ENCODE measurements at places on chromosomes 6 and 20.

- DNase-seq = no peak
These were observed 6.4 kb downstream of the CD109 start for GRCh38 chr6:73702444-73702843.

DNA sequence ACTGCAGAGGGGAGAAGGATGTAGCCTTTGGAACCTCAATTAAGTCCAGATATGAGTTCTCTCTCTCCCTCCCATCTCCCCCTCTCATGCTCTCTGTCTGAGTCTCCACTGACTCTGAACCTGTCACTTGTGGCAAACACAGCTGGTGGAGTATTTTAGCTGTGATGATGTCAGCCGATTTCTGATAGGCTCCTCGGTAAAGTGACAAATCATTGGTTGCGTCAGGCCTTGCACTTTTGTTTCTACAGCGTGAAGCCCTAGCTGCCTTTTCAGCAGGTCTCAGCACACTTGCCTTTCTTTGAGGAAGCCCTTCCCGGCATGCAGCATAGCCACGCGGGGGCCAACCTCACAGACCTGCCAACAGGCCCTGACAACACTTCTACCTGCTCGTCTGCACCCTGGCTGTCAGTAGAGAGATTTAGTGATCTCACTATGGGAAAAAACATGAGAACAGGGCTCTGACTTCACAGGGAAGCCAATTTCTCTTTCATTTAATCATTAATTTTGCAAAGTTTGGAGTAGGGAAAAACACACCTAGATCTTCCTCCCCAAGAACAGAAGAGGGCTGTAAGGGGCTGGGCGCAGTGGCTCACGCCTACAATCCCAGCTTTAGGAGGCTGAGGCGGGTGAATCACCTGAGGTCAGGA, 84.4 kb downstream of the GMPR start:
- DNase-seq = peak; percentile 84

DNA sequence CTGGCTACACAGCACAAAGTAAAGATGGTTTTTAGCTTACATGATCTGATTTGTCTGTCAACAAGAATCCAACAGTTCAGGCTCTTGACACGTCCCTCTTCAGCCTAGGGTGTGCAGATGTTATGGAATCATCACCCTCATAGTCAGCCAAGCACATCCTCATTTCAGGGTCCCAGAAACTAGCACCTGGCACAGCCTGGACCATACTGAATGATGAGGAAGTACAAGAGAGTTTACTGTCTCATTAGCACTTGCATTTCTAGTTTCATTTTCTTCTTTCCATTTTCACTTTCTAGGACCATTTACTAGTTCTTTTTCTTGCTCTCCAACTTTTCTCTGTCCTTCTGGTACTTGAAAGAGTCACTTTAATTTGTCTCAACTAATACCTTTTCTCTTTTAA, 6.5 kb downstream of the RIPOR2 start:
- no peak for DNase-seq

- peak; percentile 98 for DNase-seq
These were observed at the start of gene SPAG4 for GRCh38 chr20:35615667-35616464. Gene SPAG4 (plus strand): TSS chr20:35615829. CDS start chr20:35616004, 175 bp downstream.

DNA sequence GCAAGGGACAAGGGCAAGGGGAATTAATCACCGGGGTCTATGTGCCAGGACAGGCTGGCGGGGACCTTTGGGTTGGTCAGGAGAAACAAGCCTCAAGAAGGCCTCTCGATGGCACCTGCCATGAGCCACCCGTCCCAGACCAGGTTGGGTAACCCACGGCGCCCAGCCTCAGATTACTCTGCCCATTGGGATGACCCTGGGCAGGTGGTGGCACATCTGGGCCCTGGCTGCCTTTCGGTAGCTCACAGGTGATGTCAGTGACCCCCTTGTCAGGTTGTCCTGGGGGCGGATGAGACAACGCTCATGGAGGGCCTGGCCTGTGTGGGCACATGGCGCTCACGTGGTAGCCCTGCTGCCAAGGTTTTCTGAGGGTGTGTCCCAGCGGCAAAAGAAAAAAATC, 152.2 kb downstream of the SYCP2 start:
- DNase-seq = no peak

GRCh38 chr6:5507131-5507681, 245.9 kb downstream of the FARS2 start:
- DNase-seq = no peak

DNA sequence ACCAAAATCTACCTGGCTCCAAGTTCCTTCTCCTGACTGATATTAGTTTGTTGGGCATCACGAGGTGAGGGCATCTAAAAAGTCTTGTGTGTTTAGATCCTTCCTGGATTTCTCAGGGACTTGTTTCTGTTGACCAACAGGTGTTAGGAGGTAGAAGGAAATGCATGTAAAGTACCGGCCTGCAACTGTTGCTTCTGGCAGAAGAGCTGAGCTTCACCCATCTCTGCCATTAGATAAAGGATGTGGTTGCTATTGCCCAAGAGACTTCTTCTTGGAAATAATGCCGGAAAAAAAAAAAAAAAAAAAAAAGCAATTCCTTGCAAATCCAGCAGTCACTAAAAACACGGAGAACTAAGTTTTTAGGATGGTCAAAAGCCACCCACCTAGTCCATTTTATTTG, 303.1 kb downstream of the CDH26 start:
- no peak for DNase-seq

- no peak for DNase-seq
These were observed 25.7 kb downstream of the TCF15 start for GRCh38 chr20:584161-584970.

- no peak for DNase-seq
These were observed 30.6 kb downstream of the REPS1 start for GRCh38 chr6:138957484-138957883.

- peak; percentile 81 for DNase-seq
These were observed 226.3 kb upstream of the SMLR1 start for GRCh38 chr6:130600880-130601341.

DNA sequence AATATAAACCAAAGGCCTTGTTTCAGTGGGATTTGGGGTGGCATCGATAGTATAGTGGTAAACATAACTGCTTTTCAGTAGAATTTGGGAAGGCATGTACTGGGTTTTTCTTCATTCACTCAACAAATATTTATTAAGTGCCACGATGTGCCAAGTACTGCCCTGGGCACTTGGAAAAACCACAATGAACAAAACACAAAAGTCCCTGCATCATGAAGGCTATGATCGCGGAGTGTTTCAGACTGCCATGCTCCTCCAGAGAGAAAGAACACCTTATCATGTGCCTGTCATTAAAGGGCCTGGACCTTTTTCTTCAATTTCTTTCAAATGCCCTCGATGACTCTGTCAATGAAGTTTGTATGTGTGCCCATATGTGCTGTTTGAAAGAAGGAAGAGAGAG, 59.2 kb upstream of the CEP85L start:
- no peak for DNase-seq

GRCh38 chr20:16821211-16822089, 73.3 kb downstream of the OTOR start:
- DNase-seq = no peak

- DNase-seq = no peak
These were observed 671 bp downstream of the TAPBP start for GRCh38 chr6:33313105-33313708.

DNA sequence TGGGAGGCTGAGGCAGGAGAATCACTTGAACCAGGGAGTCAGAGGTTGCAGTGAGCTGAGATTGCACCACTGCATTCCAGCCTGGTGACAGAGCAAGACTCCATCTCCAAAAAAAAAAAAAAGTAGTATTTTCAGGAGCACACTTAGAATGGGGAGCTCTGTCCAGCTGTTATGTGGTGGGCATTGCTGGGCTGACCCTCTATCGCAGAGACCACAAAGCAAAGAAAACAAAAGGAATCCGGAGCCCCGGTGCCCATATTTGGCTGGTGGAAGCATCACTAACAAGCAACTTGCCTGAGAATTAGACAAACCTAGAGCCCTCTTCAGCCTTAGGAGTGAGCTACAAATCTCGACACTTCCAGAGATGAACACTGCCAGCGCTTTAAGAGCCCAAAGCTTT, 137.3 kb upstream of the GPR6 start:
- no peak for DNase-seq

DNA sequence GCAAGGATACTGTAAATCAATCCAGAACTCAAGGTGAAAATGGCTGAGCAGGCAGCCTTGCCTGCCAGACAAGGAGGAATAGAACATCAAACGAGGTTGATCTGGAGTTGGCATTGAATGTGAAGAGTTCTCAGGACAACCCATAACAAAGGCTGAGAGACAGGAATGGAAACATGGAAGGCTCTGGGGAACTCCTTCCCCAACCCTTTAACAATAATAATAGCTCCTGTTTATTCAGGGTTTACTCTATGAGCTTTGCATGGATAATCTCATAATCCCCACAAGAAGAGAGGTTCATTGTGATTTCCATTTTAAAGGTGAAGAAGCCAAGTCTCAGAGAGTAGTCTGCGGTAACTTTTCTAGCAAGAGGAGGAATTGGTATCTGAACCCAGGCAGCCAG, 151.7 kb downstream of the SOD2 start:
- DNase-seq = no peak

GRCh38 chr6:148027201-148027600, 315.4 kb upstream of the SASH1 start:
- no peak for DNase-seq

- DNase-seq = no peak
These were observed 74.7 kb downstream of the EYA4 start for GRCh38 chr6:133315811-133316210.

DNA sequence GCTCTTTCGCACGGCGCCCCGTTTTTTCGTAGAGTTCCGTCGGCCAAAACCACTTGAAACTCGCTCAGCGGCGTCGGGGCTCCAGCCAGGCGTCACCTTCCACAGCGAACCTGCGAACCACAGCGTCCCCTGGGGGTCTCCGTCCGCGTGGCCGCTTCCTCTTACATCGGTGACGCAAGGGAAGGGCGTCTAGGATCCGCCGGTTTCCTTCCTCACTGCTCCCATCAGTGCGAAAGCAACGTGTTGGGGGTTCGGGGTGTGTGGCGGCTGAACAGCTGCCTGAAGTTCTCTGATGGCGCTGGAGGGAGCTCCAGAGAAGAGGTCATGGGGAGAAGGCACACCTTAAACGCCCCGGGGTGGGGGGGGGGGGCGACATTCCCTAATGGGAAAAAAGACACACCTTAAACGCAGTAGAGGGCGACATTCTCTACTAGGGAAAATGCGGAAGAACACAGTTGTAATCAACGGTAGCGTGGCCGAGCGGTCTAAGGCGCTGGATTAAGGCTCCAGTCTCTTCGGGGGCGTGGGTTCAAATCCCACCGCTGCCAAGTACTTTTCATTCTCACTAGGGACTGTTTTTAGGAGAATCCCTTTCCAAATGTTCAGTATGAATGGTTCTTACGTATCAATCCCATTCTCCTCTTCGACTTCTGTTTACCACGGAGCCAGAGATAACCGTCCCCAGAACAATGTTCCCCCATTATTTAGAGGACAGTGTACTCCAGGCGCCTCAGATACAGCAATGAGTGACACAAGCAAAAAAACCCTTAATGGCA, 16.4 kb downstream of the ZNF311 start:
- DNase-seq = no peak

DNA sequence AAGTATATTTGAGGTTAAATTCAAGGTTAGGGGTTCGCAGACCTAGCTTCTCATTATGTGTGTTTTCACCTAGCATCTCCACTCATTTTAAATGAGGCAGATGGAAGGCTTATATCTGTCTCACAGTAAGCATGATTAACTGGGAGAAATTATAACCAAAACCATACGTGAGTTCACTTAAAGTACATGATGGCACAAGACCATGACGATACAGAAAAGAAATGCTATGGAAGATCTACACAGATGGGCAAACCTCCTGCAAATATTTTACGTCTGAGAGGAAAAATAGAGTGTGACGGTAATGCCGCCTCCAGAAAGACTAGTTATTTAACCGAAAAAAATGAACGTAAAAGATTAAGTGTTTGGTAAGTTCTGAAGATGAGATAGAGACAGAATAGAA, 337.8 kb downstream of the FARS2 start:
- DNase-seq = no peak

- DNase-seq = peak; percentile 88
These were observed 118.1 kb downstream of the CEBPB start for GRCh38 chr20:50308513-50309279.

- DNase-seq = no peak
These were observed 747.8 kb downstream of the MAFB start for GRCh38 chr20:39941245-39941644.

DNA sequence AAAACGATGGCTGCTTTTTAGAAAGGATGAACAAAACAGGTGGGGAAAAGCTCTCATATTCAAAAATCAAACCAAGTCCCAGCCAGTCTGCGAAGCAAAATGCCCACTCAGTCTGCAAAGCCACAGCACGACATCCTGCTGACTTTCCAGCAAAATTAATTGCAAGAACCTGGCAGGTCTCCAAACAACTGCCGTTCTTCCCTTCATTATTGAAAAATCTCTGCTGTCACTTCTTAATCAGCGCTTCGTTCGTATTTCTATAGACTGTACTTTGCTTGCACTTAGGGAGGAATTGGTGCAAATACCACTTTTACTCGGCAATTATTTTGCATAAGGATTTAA, 222.4 kb downstream of the CBLN4 start:
- DNase-seq = no peak

- DNase-seq = no peak
These were observed 142.4 kb upstream of the SLC24A3 start for GRCh38 chr20:19070026-19070425.

DNA sequence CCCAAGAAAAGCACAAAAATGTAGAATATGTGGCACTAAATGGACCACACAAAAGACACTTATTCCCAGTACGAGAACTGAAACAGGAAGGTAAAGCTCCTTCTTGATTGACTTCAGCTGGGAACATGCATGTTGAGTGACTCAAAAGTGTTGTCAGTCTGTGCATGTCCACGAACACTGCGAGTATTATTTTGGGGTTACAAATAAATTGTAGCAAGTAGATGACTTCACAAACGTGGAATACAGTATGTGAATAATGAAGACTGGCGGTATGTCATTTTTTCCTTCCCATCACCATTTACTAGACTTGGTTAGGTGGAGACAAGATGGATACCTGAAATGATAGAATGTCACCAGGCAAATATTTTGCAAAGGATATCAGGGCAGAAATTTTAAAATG, 45.4 kb downstream of the L3MBTL3 start:
- DNase-seq = no peak

DNA sequence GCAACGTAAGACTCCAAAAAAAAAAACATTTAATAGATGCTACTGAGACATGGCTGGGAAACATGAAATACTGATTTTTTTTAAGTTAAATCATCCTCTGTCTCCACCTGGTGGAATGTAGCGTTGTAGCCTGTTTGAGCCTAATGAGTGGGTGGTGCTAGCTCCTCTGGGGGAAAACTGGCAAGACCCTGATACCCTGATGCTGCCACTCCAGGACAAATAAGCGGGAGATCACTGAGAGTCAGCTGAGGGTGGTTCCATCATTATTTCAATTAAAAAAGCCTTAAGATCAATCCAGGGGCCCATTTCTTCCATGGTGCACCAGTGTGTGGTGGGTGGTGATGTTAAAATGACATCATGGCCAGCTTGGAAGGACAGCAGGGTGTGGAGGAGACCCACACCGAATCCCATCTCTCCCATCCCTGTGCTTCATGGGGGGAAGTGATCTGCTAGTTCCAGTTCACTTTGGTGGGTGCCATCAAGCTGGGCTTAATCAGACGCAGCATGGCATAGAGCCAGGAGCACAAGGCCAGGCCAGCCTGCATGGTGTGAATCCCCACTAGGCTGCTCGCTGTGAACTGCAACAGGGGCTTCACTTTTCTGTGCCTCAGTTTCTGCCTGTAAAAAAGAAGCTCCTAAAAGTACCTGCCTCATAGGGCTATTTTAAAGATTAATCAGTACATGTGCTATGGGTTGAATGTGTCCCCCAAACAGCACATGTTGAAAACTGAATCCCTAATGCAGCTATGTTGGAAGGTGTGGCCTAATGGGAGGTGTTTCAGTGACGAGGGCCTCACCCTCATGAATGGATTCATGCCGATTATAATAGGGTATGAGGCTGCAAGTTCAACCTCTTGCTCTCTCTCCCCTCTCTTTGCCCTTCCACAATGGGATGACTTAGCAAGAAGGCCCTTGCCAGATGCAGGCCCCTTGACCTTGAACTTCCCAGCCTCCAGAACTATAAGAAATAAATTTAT, 13.0 kb upstream of the MRPS10 start:
- no peak for DNase-seq
